ENCODE measurements at places on chromosomes 1 and 21. TPM values are rescaled to one million over a fixed set of nuclear protein-coding genes. Genes with fewer than 3 reads are reported as not detected.

The PLD5 gene
- total RNA-seq, result not detected

The LCE1F gene
- total RNA-seq, result not detected

The ZBTB8B gene
- not detected for total RNA-seq

DNA sequence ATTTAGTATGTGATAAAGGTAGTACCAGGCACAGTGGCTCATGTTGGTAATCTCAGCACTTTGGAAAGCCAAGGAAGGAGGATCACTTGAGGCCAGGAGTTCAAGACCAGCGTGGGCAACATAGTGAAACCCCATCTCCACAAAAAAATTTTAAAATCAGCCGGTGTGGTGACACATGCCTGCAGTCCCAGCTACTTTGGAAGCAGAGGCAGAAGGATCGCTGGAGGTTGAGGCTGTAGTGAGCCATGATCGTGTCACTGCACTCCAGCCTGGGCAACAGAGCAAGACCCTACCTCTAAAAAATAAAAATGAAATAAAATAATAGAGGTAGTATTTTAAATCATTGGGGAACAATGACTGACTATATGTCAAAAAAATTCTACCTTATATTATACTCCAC, 17.2 kb downstream of the SASS6 start:
- peaks cover 22% of the 10 kb centered on the region for H3K36me3 ChIP-seq
- no peak overlapping the region for H3K27ac ChIP-seq
- no peaks in the 10 kb centered on the region for H3K27me3 ChIP-seq
- no peak overlapping the region for H3K4me3 ChIP-seq

The LRRC71 gene
- total RNA-seq, result not detected

- H3K4me3 ChIP-seq, result no peak overlapping the region
- peaks cover 13% of the 10 kb centered on the region for H3K27me3 ChIP-seq
- H3K27ac ChIP-seq, result no peak overlapping the region
- no peak for DNase-seq
Observed at GRCh38 chr1:48003741-48004531, 6.8 kb upstream of the TRABD2B start.

- peaks cover 21% of the 10 kb centered on the region for H3K4me1 ChIP-seq
- H3K36me3 ChIP-seq, result peaks cover 28% of the 10 kb centered on the region
- no peak for DNase-seq
- H3K4me3 ChIP-seq, result no peak overlapping the region
Observed at GRCh38 chr1:165898837-165899236, 71.4 kb downstream of the UCK2 start.

GRCh38 chr1:51420867-51421627, 90.7 kb upstream of the TTC39A start:
- H3K4me1 ChIP-seq, result no peaks in the 10 kb centered on the region
- no peak overlapping the region for H3K27ac ChIP-seq
- no peak for DNase-seq
- no peaks in the 10 kb centered on the region for H3K27me3 ChIP-seq
- peaks cover 44% of the 10 kb centered on the region for H3K36me3 ChIP-seq
- no peak overlapping the region for H3K4me3 ChIP-seq

GRCh38 chr1:230865062-230865817, 3.1 kb downstream of the C1orf198 start:
- DNase-seq, result no peak
- H3K27me3 ChIP-seq, result peaks cover 24% of the 10 kb centered on the region
- H3K36me3 ChIP-seq, result peaks cover 2% of the 10 kb centered on the region
- no peak overlapping the region for H3K27ac ChIP-seq
- H3K4me1 ChIP-seq, result peaks cover 44% of the 10 kb centered on the region
- H3K4me3 ChIP-seq, result no peak overlapping the region

The IPP gene
- 13.9 TPM for total RNA-seq

- no peaks in the 10 kb centered on the region for H3K36me3 ChIP-seq
- no peaks in the 10 kb centered on the region for H3K4me1 ChIP-seq
- no peak overlapping the region for H3K27ac ChIP-seq
- no peak overlapping the region for H3K4me3 ChIP-seq
- no peaks in the 10 kb centered on the region for H3K27me3 ChIP-seq
Observed at GRCh38 chr1:79129914-79130313, 123.4 kb upstream of the ADGRL4 start.

GRCh38 chr1:94713472-94714141, 106.5 kb upstream of the SLC44A3 start:
- H3K36me3 ChIP-seq, result no peaks in the 10 kb centered on the region
- no peaks in the 10 kb centered on the region for H3K4me1 ChIP-seq
- no peak for DNase-seq
- H3K4me3 ChIP-seq, result no peak overlapping the region

- H3K4me3 ChIP-seq, result no peak overlapping the region
- H3K36me3 ChIP-seq, result no peaks in the 10 kb centered on the region
- H3K4me1 ChIP-seq, result no peaks in the 10 kb centered on the region
- H3K27me3 ChIP-seq, result peaks cover 13% of the 10 kb centered on the region
- no peak overlapping the region for H3K27ac ChIP-seq
- DNase-seq, result no peak
Observed at GRCh38 chr1:2603521-2604155, 17.1 kb downstream of the PRXL2B start.

- DNase-seq, result no peak
- H3K27me3 ChIP-seq, result peaks cover 70% of the 10 kb centered on the region
- peaks cover 1% of the 10 kb centered on the region for H3K36me3 ChIP-seq
- H3K27ac ChIP-seq, result peak overlapping the region; percentile 52
- no peak overlapping the region for H3K4me3 ChIP-seq
Observed at GRCh38 chr21:33026878-33027400, 1.2 kb downstream of the OLIG2 start.

DNA sequence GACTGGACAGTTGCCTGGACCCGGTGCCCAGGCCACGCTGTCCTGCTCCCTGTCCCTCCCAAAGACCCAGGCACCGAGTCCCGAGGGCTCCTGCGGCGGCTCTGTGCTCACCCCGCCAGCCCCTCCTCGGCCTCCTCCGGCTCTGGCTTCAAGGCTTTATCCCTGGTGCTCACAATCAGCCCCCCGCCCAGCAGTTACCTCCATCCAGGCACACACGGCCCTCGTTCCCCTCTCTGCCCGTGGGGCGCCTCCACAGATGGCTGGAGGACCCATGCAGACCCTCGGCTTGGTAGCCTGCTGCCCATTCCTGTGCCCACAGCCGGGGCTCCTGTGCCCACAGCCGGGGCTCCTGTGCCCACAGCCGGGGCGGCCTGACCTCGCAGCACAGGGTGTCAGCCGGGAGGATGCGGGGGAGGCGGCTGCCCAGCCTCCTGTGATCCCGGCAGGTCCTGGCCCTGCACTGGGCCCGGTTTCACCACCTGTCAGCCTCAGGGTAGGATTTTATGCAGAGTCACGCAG, 52.3 kb upstream of the COL18A1 start:
- no peak overlapping the region for H3K27ac ChIP-seq
- peaks cover 22% of the 10 kb centered on the region for H3K27me3 ChIP-seq
- no peak for DNase-seq
- peaks cover 7% of the 10 kb centered on the region for H3K4me1 ChIP-seq
- no peak overlapping the region for H3K4me3 ChIP-seq
- no peaks in the 10 kb centered on the region for H3K36me3 ChIP-seq

GRCh38 chr21:32708069-32708468, 19.7 kb downstream of the SYNJ1 start:
- no peak for DNase-seq
- H3K4me3 ChIP-seq, result no peak overlapping the region
- no peak overlapping the region for H3K27ac ChIP-seq

DNA sequence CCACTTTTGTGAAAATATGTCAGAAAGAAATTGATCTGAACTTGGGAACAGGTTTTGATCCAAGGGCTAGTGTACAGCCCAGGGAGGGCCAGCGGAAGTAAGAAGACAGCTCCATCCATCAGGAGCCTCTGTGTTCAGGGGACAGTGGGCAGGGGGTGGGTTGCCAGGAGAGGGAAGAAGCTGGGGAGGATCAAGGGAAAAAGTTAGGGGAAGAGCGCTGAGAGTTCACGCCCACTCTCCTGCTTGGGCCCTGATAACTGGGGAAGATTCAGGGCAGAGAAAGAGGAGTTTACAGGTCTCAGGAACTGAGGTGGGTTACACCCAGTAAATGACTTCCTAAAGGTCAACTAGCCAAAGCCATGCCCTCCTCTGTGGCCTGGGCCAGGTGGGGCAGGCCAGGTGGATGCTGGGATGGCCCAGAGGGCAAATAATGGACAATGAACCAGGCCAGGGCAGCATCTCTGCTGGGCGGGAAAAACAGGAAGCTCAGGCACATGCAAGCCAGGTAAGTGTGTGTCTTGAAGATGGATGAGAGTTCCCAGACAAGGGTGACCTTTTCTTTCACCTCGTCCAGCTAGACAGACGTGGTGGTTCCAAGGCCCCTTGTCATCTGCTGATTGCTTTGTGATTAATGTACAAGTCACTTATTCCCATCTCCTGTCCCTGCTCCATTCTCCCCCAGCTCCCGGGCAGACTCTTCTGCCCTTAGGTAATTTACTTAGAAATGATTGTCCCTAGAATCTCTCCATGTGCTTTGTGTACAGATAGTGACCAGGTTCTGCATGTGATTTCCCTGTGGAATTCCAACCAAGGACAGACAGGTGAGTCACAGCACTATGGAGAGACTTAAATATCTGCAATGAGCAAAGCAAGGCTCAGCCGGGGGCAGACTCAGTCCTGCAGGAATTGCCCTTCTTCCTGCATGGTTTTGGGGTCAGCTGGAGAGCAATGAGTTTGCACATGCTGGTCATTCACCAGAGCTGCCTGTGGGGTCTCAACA, 57.0 kb downstream of the MDM4 start:
- H3K36me3 ChIP-seq, result peaks cover 22% of the 10 kb centered on the region
- H3K27me3 ChIP-seq, result no peaks in the 10 kb centered on the region
- no peak overlapping the region for H3K4me3 ChIP-seq

The VWA5B1 gene
- not detected for total RNA-seq

- no peak overlapping the region for H3K4me3 ChIP-seq
- H3K36me3 ChIP-seq, result peaks cover 44% of the 10 kb centered on the region
- H3K27ac ChIP-seq, result no peak overlapping the region
Observed at GRCh38 chr1:145792484-145792883, 31.4 kb downstream of the RNF115 start.

The CNR2 gene
- not detected for total RNA-seq

DNA sequence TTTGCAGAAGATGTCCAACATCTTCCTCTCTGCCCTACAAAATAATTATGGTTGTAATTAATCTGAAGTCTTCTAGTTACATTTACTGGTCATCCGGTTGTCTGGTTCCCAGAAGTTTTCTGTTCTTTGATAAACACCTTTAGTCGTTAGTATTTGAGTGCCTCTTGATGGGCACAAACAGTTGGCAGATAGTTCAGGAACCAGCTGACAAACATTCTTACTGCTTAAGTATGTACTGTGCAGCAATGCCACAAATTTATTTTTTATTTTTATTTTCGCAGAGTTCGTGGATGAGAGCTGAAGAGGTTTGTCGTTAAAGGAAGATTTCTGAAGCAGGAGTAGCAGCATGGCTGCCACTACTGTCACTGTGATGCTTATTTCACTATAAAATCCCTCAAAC, 84.7 kb downstream of the RABGAP1L start:
- peaks cover 28% of the 10 kb centered on the region for H3K36me3 ChIP-seq
- H3K27ac ChIP-seq, result no peak overlapping the region
- H3K4me3 ChIP-seq, result no peak overlapping the region
- DNase-seq, result no peak
- no peaks in the 10 kb centered on the region for H3K4me1 ChIP-seq

- peaks cover 4% of the 10 kb centered on the region for H3K36me3 ChIP-seq
- DNase-seq, result no peak
- no peak overlapping the region for H3K4me3 ChIP-seq
- peaks cover 21% of the 10 kb centered on the region for H3K4me1 ChIP-seq
- H3K27ac ChIP-seq, result no peak overlapping the region
Observed at GRCh38 chr1:58837886-58838285, 54.0 kb upstream of the JUN start.

DNA sequence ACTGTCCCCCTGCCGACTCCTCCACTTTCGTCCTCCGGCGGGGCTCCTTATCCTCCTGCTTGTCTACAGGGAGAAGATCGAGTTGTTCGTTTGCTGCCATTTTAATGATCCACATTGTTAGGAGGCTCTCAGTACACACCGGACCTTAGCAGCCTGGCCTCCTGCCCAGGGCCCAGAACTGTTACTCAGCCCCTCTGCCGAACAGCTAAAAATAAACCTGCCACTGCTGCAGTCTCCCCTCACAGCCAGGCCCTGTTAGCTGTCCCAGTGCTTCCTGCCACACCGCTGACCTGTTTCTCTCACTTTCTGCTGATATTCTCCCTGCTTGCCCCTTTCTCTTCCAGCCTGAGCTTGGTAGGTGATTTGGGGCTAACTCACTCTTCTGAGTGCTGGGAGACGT, 8.3 kb downstream of the MAPKAPK2 start:
- no peak for DNase-seq
- no peaks in the 10 kb centered on the region for H3K27me3 ChIP-seq
- no peak overlapping the region for H3K4me3 ChIP-seq
- H3K27ac ChIP-seq, result no peak overlapping the region

DNA sequence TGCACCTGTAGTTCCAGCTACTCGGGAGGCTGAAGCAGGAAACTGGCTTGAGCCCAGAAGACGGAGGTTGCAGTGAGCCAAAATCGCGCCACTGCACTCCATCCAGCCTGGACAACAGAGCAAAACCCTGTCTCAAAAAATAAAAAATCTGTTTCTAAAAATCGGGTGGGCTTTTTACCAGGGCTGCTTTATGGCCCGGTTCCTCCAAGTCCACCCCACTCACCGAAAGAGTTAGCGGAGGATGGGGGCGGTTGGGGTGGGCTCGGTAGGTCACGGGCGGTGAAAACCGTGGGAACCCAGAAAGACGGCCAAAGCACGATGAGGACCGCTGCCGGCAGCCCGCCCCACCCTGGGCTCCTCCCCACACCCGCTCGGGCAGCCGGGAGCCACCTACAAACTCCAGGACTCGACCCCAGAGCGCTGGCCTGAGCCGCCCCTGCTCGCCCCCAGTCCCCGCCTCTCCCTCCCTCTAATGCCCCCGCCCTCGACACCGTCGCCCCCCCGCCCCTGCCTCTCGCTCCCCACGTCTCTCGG, 846 bp upstream of the PER3 start:
- DNase-seq, result peak; percentile 10
- H3K4me3 ChIP-seq, result peak overlapping the region; percentile 74
- H3K27ac ChIP-seq, result no peak overlapping the region
- peaks cover 7% of the 10 kb centered on the region for H3K27me3 ChIP-seq
- H3K36me3 ChIP-seq, result peaks cover 10% of the 10 kb centered on the region

GRCh38 chr1:91584878-91585277, 84.2 kb downstream of the CDC7 start:
- no peak for DNase-seq
- H3K4me3 ChIP-seq, result no peak overlapping the region
- peaks cover 11% of the 10 kb centered on the region for H3K36me3 ChIP-seq
- peaks cover 24% of the 10 kb centered on the region for H3K4me1 ChIP-seq
- peaks cover 8% of the 10 kb centered on the region for H3K27me3 ChIP-seq

Measured in activated T-helper 1 cell treated with anti-CD3 and anti-CD28 coated beads, Interleukin-12 subunit alpha, Interleukin-12 subunit beta, Interleukin-2, Interleukin-4 antibody, amounts not matched to agents 30 ng/mL and 10 ng/mL and 1 ng/mL, durations not matched to agents 14 hours and 24 hours and 36 hours (primary cell).